T-helper 17 cell (primary cell): ENCODE measurements at places on chromosomes 12 and 14.

- no peak for DNase-seq
Observed at GRCh38 chr14:67313153-67313552, 46.5 kb downstream of the ATP6V1D start.

- DNase-seq = no peak
Observed at GRCh38 chr12:19440916-19441315, 1.6 kb downstream of the AEBP2 start.

- no peak for DNase-seq
Observed at GRCh38 chr12:117850048-117850447, 118.7 kb downstream of the KSR2 start.

DNA sequence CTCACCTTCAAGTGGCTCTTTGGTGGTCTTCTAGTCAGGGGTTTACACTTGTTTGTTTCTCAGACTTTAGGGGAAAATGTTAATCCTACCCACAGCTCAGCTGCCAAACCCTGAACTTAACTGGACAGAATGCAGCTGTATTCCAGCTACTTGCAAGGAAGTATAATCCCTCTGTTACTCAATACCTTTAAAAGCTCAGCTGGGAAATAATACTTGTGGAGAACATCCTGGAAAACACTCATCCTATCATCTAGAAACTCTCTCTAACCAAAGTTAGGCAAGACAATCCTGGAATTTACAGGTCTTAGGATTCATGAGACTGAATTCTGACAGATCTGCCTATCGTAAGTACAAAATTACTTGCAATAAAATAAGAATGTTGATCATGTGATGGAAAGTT lies 404.1 kb downstream of the ADAMTS20 start:
- DNase-seq = no peak

DNA sequence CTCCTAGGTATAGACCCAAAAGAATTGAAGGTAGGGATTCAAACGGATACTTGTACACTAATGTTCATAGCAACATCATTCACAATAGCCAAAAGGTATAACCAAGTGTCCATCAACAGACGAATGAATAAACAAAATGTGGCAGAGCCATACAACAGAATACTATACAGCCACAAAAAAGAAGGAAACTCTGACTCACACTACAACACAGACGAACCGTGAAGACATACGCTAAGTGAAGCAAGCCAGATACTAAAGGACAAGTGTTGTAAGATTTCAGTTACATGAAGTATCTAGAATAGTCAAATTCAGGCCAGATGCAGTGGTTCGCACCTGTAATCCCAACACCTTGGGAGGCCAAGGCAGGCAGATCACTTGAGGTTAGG lies 19.1 kb downstream of the CAMKK2 start:
- DNase-seq = no peak

DNA sequence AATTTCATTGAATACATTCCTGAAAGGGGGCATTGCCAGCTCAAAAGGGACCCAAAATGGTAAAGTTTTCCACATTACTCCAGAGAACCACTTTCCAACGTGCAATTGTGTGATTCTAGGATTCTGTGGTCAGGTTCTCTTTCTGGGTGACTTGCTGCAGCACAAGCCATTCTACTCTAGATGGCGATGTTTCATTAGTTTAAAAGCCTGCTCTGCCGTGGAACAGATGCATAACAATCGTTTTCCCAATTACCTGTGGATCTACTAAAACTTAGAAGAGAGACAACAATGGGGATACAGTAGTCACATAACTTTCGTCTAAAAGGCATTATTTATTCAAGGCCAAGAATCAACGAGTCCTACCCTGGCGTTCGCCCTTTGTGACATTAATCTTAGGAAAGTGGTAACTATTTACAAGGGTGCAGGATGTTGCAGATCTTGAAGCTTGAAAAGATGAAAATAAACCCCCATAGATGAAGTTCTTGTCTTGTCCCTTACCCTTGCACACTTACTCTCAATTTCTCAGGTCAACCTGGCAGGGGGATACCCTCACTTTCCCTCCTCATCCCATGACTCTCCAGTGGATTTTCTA lies 400.9 kb downstream of the SNAPC1 start:
- DNase-seq = no peak
